ENCODE measurements at places on chromosomes 3 and 15.

DNA sequence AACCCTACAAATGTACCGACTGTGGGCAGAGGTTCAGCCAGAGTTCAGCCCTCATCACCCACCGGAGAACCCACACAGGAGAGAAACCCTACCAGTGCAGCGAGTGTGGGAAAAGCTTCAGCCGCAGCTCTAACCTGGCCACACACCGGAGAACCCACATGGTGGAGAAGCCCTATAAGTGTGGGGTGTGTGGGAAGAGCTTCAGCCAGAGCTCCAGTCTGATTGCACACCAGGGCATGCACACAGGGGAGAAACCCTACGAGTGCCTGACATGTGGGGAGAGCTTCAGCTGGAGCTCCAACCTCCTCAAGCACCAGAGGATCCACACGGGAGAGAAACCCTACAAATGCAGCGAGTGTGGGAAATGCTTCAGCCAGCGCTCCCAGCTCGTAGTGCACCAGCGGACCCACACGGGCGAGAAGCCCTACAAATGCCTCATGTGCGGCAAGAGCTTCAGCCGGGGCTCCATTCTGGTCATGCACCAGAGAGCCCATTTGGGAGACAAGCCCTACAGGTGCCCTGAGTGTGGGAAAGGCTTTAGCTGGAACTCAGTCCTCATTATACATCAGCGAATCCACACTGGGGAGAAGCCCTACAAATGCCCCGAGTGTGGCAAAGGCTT lies 20.7 kb downstream of the ZSCAN2 start:
- no peak for DNase-seq

GRCh38 chr3:34200576-34200975 lies 402.1 kb downstream of the PDCD6IP start:
- no peak for DNase-seq

- DNase-seq: no peak
These were observed 35.9 kb upstream of the TFRC start for GRCh38 chr3:196117809-196118208.

DNA sequence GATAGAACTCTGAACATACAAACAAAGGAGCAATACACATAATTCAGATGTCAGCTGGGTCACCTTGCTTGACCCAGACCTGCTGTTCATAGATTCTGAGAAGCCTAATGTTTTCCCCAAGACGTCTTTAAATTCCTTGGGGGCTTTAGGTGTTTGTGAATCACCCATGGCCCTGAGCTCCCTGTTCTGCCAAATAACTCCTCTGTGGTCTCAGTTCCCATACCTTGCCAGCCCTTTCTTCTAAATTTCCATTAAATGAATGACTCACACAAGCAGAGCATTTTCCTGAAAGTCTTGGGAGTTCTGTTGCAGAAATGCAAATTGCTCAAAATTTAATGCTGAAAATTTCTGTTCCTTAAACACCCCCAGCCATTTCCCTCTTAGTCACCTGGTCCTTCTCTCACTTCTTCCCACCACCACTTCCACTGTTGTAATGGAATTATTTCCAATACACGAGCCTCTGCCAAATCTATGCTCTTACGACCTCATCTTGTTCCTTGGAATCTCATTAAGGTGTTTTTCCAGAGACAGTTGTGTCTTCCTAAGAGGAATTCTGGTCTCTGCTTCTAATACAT lies 33.4 kb upstream of the PSMD6 start:
- DNase-seq: no peak

- DNase-seq: no peak
These were observed 99.4 kb upstream of the TSC22D2 start for GRCh38 chr3:150308481-150309256.

GRCh38 chr3:120369037-120369467 lies 19.9 kb upstream of the LRRC58 start:
- DNase-seq: peak; percentile 10

- DNase-seq: no peak
These were observed 21.6 kb downstream of the UACA start for GRCh38 chr15:70741677-70742293.
